ENCODE measurements at places on chromosomes 4 and X.

DNA sequence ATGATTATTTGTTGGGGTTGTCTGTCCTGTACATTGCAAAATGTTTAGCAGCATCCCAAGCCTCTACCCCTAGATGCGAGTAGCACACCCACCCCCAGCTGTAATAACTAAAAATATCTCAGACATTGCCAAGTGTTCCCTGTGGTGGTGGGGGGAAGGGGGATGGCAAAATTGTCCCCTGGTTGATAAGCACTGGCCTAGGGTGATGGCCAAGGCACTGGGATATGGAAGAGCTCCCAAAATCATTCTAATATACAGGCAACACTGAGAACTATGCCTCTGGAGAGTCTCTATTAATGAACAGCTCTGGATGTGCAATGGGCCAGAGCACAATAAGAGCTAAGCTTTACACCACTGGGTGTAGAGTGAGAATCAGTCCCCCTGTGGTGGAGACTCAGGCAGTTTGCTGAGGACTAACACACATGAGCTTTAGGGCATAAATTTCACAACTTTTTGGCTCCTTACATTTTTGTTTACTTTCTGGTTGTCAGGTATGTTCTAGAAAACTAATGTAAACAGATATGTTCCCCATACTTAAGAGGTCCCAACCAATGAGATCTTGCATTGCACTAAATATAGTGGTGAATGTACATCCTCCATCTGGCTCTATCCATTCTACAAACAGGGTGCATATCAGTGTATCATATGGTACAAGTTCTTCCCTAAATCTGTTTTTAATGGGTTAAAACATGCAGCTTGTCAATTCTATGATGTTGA lies 34.5 kb downstream of the EDNRA start:
- no peak for DNase-seq

DNA sequence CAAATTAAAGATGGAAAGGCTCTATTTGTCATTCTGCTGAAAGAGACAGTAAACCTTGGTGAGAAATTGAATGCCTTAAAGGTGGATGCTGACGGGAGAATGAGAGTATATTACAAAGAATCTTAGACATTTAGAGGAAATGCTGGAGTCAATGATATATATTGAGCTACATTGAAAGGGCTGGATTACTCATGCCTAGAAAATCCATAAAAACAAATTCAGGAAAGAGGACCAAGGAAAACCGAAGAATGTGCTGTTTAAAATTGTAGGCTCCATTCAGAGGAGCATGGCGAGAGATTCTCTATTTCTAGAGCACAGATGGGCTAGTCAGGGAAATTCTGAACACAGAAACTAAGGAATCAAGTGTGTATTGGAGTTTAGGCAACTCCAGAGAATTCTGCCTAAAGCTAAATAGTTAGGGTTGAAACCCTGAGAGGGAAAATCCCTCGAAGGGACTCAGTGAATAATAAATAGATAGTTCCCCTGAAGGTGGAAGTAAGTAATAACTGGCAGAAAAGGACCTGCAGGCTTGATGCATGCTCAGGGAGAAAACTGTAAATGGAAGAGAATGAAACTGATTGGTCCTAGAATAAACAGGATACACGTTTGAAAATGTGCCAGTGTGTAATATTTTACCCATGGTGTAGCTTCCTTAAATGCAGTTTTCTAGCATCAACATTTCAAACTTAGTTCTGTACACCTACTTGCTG lies 1532.4 kb upstream of the TENM3 start:
- no peak for DNase-seq

GRCh38 chr4:139907001-139907809 lies 241.6 kb downstream of the MGST2 start:
- DNase-seq: no peak

GRCh38 chr4:6910340-6910959 lies 824 bp downstream of the TBC1D14 start:
- DNase-seq: peak; percentile 32

DNA sequence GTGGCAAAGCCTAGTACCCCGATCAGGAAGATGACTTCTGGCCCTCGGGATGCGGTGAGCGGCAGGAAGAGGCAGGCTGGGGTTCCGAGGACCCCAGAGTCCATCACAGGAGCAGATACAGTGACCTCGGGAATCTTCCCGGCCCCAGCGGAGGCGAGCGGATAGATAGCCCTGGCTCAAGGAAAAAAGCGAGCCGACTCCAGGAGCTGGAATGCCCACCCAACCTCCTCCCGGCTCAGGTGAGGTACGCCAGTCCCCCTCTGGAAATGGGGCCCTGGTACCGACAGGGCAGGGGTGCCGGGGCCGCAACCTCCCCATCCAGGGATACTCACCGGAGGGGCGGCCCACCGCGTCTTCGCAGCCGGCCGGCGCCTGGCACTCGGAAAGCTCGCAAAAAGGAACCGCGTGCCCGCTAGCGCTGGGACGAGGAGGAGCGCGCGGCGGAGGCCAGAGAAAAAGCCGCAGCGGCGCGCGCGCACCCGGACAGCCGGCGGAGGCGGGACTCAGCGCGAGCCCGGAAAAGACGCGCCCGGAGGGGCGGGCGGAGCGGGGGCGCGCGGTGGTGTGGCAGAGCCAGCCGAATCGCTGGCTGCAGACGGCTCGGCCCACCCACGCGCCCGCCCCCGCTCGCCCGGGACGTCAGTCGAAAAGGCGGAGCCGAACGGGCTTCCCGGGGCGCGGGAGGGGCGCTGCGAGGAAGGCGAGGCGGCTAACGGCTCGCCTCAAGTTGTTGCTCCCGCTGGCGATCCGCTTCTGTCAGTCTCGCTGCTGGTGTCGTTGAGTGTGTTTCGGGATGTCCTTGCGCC lies at the start of gene ACSL4:
Gene ACSL4, minus strand, starts transcription at position 451 of the 806 bp plus-strand sequence. CDS start 49,894 bp downstream, outside the sequence.
- DNase-seq: peak; percentile 73

DNA sequence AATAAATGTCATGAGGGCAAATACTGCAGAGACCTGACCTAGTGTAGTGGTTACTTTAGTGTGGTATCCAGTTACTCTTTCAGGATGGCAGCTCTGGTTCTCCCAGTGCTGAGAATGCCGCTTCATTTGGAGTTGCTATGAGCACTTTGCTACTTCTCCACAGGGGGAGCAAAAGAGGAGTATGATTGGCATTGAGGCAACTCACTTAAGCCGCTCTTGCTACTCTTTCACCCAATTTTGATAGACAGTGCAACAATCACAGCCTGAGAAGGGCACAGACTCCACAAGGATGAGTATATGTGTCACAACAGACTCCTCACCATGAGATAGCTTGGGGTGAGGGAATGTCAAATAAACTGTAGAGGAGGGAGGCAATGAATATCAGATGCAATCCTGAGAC lies 81.2 kb downstream of the NPY1R start:
- peak; percentile 6 for DNase-seq

GRCh38 chrX:7216981-7217587 lies 69.1 kb upstream of the PUDP start:
- no peak for DNase-seq

GRCh38 chr4:144712775-144713174 lies 66.8 kb downstream of the HHIP start:
- no peak for DNase-seq

DNA sequence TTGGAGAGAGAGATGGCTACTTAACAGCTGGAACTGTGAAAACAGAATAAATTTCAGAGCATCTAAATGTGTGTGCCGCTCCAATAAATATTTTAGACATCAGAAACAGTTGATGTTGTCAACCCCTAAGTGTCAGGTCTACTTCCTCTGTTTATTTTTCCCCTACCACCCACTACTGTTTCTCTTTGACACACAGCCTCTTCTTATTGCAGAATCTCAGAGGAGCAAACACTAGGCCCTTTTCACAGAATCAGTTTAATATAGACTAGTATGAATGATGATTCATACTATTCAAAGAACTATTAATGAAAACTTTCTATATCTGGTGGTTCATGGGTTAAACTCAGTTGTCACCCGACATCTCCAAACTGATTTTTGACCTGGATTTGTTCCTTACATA lies 33.9 kb downstream of the NAA11 start:
- DNase-seq: no peak

DNA sequence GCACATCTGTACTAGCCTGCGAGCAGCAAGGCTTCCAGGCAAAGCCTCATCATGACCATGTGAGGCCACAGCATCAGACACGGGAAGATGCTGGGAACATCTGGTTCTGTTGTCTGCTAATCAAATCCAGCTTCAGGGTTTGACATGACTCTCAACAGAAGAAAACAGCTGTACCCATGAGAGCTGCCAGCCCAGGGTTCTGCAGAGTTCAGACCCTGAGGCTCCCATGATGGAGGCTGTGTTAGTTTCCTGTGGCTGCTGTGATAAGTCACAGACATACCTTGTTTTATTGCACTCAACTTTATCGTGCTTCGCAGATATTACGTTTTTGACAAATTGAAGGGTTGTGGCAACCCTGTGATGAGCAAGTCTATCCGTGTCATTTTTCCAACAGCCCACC lies 37.5 kb downstream of the JAKMIP1 start:
- no peak for DNase-seq

GRCh38 chr4:83734576-83734975 lies 198.7 kb downstream of the GPAT3 start:
- DNase-seq: no peak

- DNase-seq: no peak
Measured at GRCh38 chrX:40385256-40385655, 195.5 kb upstream of the ATP6AP2 start.

GRCh38 chr4:127131527-127131926 lies 501.2 kb upstream of the INTU start:
- DNase-seq: no peak

DNA sequence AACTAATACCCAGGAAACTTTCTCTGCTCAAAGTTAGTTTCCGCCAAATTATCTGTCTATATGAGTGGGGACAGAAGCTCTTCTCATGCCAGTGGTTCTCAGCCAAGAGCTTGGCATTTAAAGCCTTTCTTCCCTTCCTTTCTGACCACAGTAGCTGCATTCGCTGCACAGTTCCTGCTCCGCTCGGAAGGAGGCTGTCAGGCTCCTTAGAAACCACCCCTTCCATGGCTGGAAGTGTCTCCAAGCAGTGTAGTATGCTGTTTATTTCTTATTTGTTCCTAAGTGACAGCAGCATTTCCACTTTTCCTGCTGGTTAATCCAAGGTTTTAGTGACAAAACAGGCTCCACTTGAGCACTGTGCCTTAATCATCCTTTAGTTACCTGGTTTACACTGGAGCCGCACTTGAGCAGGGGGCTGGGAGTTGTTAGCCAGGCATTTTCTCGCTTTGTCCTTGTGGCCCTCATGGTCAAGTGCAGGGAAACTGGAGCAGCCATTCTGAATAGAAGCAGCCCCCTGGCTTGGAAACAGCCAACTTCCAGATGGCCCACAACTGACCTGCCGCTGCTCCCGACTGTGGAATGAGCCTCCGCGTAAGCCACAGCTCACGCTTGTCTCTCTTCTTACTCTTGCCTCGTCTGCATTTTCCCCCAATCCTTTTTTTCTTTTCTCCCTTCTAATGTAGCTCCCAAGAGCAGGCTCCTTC lies 739.4 kb upstream of the TENM3 start:
- DNase-seq: no peak

GRCh38 chr4:7512946-7513345 lies 78.2 kb upstream of the PSAPL1 start:
- DNase-seq: no peak

DNA sequence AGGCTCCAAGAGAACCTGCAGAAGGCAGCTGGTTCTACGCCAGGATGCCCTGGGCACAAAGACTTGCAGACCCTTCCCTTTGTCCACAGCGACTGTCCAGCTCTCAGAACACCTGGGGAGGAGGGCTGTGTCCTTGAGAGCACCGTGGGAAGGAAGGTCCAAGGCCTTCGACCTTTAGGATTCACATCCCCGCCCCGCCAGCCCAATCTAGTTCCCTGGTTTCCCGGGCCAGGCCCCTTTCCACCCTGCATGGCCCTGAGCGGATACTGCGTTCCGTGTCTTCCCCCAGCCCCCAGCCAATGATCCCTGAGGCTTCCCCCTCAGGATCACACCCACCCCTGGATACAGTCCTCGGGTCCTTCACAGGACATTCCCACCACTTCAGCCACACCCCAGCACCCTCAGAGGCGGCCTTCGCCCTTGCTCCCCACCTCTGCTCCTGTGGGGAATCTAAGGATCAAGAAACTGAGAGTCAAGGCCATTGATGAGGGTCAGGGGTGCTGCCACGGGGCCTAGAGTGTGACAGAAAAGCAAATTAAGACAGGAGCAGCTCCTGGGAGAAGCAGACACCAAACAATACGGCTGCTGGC lies 9.1 kb downstream of the ABCD1 start:
- DNase-seq: no peak

- DNase-seq: no peak
Measured at GRCh38 chr4:56038487-56039162, 89.9 kb downstream of the CEP135 start.

- no peak for DNase-seq
Measured at GRCh38 chr4:140047786-140048185, 106.2 kb downstream of the MAML3 start.

DNA sequence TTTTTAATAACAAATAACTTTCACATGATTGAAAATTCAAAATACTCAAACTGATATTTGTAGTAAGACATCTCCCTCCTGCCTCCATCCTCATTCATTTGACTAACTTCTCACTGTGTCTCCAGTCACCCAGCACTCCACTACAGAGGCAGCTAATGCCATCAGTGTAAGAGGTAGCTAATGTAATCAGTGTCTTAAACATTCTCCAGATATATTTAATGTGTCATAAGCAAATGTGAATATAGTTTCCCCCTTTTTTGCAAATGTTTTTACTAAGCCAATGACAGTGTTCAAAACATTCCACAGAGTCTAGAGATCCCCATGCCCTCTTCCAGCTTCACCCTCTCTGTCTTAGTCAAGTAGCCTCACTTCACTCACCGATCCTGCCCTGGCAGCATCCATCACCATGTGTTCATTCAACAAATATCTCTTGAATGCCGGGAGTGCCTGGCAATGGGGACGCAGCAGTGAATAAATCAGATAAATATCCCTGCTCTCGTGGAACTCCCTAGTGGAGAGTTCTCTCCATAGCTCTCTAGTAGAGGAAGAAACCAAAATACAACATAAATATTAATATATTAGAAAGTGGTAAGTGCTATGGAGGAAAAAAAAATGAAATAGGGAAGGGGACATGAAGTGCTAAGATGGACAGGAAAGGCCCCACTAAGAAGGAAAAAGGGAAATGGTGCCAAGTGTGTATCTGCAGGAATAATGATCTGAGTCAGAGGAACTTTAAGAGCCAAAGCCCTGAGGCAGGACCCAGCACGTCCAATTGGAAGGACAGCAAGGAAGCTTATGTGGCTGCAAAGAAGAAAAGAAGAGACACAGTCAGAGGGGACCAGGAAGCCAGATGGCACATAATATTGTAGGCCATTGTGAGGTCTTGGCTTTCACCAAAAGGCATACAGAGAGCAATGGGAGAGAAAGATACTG lies 18.7 kb downstream of the SCFD2 start:
- DNase-seq: no peak

Data from urothelium cell line (cell line).